ENCODE measurements at places on chromosomes 11 and 22.

DNA sequence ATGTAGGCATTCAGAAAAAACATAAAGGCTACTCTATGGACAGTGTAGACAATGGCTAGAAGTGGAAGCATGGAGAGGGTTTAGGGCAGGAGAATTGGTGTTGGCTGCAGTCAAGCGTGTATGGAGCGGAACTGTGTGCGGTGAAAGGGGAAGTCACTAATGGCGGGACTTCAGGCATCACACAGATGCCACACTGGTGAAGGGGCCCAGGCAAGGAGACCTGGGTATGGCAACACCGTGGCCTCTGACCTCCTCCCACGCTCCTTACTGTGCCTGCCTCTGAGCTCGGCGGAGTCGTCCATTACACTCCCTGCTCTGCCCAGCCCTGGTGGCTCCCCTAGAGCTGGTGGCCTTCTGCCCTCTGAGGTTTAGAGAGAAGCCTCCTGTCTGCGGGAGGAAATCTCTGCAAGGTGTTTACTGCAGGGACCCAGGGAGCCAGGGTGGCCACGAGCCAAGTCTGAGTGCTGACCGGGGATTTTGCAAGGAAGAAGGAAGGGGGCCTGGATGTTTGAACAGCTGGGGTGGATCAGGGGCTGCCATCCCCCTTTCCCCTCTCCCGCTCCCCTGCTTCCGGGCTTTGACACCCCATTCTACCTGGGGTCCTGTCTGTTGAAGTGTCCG lies 75.1 kb upstream of the TSPAN18 start:
- DNase-seq, result no peak

- no peak for DNase-seq
Observed at GRCh38 chr22:17779286-17780115, 5.2 kb upstream of the BID start.

- no peak for DNase-seq
Observed at GRCh38 chr11:60985991-60986915, 14.8 kb downstream of the CD6 start.

DNA sequence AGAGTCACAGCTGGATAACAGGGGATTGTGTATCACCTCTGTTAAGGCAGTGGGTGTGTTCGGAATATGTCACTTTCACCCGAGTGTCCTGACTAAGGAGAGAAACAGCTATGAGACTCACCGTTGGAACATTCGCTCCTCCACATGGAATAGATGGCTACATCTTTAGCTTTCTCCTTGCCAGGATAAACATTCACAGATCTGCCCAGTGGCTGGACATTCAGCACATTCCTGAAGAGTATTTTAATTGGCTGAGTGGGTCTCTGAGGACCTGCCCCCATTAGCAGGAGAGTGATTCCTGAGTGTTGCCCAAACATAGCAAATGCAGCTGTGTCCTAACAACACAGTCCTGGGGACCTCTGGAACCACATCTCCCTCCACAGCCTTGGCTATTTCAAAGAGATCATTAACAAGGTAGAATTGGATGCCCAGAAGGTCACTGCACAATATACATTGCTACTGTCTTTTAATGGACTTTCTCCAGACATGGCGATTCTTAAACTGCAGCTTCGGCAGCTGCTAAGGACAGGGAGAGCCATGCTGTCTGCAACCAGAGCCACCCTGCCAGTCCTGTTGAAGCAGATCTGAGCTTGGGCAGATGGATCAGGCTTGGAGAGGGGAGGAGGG lies 435.0 kb upstream of the CADM1 start:
- DNase-seq, result no peak

DNA sequence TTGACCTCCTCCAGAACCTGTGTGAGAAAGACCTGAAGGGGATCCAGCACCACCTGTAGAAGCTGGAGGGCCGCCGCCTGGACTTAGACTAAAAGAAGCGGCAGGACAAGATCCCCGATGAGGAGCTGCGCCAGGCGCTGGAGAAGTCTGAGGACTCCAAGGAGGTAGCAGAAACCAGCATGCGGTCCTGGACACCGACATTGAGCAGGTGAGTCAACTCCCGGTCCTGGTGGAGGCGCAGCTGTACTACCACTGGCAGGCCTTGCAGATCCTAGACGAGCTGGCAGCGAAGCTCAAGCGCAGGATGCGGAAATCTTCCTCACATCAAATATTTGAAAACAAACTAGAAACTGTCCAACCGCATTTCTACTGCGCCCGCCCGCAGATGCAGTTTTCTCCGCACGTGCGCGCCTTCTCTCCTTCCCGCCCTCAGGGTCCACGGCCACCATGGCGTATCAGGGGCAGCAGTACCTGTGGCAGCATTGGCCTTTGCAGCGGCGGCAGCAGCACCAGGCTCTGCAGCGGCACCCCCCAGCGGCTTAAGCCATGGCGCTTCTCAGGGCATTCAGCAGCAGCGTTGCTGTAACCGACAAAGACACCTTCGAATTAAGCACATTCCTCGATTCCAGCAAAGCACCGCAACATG lies 10.2 kb downstream of the CLDN25 start:
- DNase-seq, result no peak
